Panc1 (cell line): ENCODE measurements at places on chromosomes 16 and 17.

DNA sequence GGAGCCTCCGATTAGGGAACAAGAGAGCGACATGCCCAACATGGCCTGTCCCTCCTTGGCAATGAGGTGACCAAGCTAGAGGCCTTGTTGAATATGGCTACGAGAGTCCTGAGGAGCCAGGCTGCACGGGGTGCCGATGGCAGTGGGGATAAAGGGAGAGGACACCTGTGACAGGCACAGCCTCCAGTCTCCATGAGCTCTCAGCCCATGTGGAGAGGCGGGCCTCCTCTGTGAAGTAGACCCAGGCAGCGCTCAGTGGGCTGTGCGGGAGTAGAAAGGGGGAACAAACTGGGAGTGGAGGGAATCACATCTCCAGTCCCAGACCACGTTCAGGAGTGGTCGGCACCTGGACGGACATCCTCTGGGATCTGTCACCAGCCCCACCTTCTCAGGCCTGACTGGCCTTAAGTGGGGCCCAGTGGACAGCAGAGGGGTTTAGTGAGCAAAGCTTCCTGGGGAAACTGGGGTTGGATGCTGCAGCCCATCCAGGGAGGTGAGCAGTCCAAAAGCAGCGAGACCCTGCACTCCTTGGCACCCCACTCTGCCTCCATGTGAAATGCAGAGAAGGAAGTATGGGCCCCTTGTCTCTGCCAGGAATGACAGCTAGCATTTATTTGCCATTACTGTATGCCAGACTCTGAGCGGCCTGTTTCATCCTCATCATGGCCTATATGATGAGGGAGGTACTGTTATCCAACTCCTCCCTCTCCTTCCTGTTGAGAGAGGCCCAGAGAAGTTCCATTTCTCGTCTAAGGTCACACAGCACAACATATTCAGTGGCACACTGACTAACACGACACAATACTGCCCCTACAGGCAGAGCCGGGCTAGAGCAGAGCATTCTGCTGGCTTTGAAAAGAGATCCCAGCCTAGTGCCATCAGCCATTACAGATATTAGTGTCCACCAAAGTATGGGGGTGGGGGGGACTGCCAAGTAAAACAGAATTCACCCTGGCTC is 4.5 kb upstream of the TMEM92 start:
- DNase-seq: peak; percentile 57

GRCh38 chr17:44972953-44973352 is 4.8 kb upstream of the C1QL1 start:
- DNase-seq: no peak

- no peak for DNase-seq
Measured at GRCh38 chr17:78637643-78638420, 60.6 kb upstream of the DNAH17 start.

DNA sequence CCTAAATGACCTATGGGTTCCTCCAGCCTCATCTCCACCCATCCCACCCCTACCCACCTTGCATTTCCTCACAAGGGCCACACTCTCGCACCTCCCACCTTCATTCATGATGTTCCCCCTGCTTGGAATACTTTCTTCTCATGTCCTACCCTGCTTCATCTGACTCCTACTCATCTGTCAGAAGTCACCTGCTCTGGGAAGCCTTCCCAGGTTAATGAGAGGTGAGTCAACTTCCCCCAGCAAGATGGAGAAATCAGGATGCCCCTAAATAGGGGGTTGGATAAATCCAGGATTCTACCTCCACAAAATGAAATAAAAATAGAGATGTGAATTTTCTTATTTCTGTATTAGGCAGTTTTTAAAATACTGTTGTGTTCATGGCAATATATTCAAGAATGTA is 51.0 kb upstream of the WSB1 start:
- no peak for DNase-seq

- DNase-seq: no peak
Measured at GRCh38 chr17:69574257-69575197, 160.0 kb downstream of the MAP2K6 start.

- DNase-seq: no peak
Measured at GRCh38 chr17:43599835-43600234, 53.7 kb upstream of the ETV4 start.

DNA sequence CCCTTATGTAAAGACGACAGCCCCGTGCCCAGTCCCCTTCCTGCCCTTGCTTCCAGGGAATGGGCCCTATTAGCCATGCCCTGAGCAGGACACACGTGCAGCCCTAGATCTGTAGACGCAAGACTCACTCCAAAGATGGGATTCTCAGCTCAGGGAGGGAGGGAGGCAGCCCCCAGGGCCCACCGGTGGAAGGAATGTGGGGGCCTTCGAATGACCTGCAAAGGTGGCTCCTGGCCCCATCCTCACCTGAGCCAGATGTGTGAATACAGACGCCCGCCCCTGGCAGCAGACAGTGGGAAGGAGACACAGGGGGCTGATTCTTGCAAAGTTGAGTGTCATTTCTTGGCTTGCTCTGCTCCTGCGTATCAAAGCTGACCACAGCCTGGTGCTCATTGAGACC is 47.8 kb downstream of the LITAF start:
- no peak for DNase-seq

- DNase-seq: no peak
Measured at GRCh38 chr17:74713171-74713755, 540 bp upstream of the CD300LF start.

GRCh38 chr17:75511610-75512575 is 3.4 kb downstream of the CASKIN2 start:
- DNase-seq: no peak

DNA sequence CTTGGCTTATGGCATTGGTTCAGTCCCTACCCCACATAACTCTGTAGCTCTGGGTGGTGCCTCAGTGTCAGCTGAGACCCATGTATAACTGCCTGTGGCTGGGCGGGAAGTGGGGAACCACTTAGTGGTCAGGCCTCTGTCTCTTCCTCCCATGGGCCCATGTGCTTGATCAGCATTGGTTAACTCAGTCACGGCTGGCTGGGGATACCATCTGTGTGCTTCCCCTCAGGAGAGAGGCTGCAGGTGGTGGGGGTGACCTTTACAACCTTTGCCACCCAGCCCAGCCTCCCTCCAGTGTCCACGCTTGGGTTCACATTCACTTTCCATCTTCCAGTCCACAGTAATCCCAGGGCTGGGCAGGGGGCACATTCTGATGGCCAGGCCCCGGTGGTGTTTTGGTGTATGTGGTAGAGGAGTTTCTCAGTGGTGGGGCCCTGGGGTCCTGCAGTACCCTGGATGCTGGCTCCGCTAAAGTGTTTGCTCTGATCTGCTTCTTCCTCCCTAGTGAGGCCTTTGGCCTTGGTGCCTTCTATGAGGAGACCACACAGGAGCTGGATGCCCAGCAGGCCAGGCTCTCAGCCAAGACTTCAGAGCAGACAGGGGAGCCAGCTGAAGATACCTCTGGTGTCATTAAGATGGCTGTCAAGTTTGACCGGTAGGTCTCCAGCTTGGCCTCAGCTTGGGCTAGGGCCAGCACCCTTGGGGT is 10.2 kb upstream of the NFATC3 start:
- DNase-seq: no peak

GRCh38 chr17:28792877-28793661 is 49.3 kb downstream of the TRAF4 start:
- DNase-seq: no peak

- no peak for DNase-seq
Measured at GRCh38 chr17:82978765-82979349, 100.6 kb upstream of the METRNL start.

- no peak for DNase-seq
Measured at GRCh38 chr16:47640661-47641060, 179.5 kb downstream of the PHKB start.

DNA sequence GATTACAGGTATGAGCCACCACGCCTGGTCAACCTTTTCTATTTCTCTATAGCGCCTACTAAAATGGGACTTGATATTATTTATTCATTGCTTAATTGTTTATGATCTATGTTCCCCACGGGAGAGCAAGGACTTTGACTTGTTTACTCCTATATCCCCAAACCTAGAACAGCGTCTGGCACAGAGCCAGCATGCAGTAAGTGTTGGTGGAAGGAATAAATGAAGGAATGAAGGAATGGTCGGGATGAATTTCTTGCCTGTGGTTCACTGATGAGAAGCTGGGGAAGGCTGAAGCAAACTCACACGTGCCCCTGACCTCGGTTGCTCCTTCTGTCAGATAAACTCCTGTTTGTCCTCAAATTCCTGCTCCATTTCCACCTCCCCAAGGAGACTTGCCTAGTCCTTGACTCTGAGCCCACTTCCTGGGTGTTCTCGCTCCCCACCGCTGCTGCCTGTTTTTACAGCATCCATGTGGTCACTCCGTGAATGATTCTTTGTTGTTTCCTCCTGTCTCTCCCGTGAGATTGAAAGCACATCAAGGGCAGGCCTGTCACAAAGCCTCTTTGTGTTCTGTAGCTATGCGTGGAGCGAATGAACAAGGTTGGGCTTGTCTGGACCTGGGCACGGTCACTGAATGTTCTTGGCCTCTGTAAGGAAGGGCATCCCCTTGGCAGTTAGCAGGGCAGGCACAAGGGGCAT is 17.3 kb downstream of the C17orf100 start:
- no peak for DNase-seq

- no peak for DNase-seq
Measured at GRCh38 chr17:18038149-18038850, 668 bp downstream of the ATPAF2 start.

GRCh38 chr16:75304521-75305363 is 53.3 kb upstream of the BCAR1 start:
- DNase-seq: no peak

DNA sequence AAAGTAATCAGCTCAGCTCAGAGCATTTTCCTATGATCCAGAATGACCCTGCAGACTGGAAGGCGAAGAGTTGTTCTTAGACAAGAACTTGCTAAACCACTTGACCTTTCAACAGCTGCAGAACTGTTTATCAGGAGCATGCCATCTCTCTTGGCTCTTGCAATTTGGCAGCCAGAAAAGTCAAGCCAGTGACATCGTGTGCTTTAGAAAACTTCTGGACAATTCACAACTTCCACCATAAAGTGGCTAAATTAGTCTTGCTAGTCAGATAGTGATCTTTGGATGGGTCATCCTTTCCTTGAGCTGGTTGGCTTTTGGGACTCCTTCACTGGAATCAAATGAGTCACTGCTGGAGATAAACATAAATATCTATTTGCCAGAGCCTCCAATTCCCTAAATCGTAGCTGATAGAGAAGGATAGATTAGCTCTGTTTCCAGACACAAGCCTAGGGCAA is 146.5 kb downstream of the MAP2K6 start:
- no peak for DNase-seq

DNA sequence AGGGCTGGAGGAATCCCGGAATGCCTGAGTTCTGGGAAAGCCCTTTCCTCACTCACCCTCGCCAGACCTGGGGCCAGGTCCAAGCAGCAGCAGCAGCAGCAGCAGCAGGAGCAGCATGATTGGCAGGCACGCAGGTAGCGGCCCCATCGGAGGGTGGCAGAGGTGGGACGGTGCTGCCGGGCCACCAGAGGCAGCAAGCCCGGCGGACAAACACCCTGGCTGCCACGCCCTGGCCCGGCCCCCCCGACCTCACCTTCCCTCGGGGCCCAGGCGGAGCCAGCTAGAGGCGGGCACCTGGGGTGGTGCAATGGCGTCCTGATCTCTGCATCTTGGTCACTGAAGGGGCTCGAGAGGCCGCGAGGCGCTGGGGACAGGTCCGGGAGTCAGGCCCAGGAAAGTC is 122.4 kb downstream of the LAT start:
- no peak for DNase-seq

GRCh38 chr16:13436641-13437412 is 483.1 kb upstream of the ERCC4 start:
- DNase-seq: no peak

DNA sequence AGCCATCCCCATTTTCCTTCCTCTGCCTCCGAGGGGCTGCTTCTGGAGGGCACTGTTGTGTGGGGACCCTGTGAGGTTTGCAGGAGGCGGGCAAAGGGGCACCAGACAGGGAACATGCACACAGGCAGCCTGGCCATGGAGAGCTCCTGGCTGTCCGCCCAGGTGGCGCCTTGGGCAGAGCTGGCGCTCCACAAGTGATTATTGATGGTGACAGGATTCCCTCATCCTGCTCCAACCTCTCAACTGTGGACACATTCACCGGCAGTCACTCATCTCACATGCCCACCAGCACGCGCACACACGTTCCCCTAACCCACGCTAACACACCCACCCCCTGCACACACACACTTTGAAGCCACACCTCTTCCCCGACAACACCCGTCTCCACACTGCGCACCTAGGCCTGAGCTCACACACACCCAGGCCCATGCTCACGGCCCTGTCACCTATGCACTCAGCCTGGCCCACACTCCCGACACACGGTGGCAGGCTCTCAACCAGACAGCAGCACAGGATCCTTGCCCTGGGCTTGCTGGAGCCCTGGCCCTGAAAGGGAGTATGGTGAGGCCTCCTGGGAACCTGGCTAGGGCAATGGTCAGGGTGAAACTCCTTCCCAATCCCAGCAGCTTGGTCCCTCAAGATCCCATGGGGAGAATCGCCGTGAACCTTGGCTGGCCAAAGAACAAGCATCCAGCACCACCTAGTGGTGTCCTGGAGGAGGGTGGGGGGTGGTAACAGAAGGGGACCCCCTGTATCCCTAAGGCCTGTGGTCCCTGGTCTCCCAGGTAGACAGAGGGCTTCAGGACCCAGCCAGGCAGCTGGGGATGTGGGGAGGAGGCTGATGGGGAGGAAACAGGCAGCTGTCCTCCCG is 3.6 kb downstream of the PNMT start:
- DNase-seq: no peak

- no peak for DNase-seq
Measured at GRCh38 chr16:12252616-12253015, 276.1 kb downstream of the SNX29 start.

GRCh38 chr16:65279576-65279975 is 157.7 kb upstream of the CDH11 start:
- no peak for DNase-seq

- DNase-seq: no peak
Measured at GRCh38 chr16:8924214-8924613, 39.5 kb downstream of the USP7 start.

- no peak for DNase-seq
Measured at GRCh38 chr17:19023209-19023999, 18.8 kb upstream of the FAM83G start.

DNA sequence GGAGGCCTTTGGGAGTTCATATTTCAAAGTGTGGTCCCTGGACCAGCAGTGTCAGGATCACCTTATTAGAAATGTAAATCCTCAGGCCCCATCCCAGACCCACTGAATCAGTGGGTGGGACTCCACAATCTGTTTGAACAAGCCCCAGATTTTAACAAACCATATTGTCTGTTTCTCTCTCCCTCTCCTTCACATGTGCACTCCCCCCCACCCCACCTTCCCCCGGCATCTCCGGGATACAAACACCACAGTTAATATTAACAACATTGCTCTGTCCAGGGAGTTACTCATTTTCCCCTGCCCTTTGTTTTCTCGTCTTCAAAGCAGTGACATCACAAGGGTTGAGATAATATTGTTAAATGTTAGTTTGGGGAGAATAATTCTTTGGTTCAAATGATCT is 127.3 kb downstream of the KATNIP start:
- no peak for DNase-seq
